T-helper 9 cell (primary cell): ENCODE measurements at places on chromosomes 2 and 18.

DNA sequence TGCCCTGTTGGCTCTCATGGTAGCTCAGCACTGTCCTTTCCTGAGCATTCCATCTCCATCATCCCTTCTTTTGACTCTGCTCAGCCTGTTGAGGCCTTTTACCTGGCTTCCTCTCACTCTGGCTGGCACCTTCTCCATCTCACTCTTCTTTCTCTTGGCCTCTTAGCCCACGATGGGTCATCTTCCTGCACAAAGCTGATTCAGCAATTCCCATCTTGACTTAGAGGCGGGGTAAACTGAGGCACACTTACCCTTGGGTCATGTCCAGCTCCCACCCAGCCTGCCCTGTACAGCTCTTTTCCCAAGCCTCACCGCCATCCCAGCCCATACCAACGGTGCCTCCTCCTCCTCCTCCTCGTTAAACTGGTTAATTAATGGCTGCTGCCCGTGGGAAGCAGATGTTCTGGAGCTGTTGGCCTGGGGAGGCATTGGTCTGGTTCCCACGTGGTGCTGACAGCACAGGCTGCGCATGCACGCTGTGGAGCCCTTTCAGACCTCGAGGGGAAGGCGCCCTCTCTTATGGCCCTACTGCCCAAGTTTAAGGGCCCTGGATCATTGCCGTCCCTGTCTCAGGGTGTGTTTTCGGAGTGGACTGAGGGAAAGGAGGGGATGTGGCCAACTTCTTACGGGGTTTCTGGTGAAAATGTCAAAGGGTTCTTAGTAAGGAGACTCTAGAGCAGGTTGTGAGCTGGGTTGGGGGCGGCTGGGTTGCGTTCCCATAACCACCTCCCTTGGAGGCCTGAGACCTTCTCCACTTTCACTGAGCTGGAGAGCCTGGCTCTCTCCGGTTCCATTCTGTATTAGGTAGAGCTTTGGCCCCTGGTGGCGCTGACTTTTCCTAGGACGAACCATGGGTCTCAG lies 10.9 kb downstream of the WNT10A start:
- no peak for DNase-seq

GRCh38 chr2:191463790-191464189 lies 214.1 kb upstream of the NABP1 start:
- no peak for DNase-seq

DNA sequence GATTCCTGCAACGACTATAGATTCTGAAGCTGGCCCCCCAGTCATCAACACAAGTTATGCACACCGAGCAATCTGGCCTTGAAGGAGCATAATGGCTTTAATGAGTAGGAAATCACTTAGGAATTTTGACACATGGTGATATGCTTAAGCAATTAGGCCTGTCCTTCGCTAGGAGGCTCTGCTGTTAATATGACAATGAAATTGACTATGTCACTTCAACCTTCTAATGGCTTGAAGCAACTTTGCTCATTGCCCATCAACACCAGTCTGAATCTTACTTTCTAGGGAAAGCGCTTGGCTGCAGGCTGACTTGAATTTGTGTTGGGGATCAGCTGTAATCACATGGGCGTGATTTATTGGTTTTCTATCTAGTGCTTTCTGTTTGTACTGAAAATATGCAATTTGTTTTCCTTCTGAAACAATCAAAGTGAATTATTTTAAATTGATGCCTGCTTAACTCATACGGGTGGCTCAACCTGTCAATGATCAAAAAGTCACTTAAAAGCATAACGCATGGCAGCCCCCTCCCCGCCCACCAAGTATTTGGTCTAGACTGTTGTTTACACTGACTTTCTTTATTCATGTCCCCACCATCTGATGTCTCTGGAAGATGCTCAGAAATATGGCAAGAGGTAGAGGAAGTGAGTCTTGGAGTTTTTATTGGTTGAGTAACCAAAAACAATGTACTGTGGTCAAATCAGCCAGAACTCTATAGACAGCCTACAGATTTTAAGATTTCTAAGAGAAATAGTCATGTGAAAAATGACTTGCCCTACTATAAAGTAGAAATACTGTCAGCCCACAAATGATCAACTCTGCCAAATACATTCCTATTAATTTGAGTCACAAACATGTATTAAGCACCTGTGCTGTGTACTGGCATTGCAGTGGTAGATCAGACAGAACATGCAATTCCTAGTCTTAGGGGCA lies 344.9 kb downstream of the RBM43 start:
- DNase-seq = no peak

- DNase-seq = no peak
Observed at GRCh38 chr2:8076448-8077342, 605.2 kb upstream of the ID2 start.

- DNase-seq = no peak
Observed at GRCh38 chr18:62846313-62846712, 131.0 kb downstream of the PHLPP1 start.

GRCh38 chr2:105961599-105962146 lies 217.0 kb downstream of the NCK2 start:
- DNase-seq = no peak

- DNase-seq = no peak
Observed at GRCh38 chr2:63539416-63540162, 48.7 kb downstream of the WDPCP start.

- DNase-seq = no peak
Observed at GRCh38 chr2:69689466-69689865, 45.9 kb upstream of the AAK1 start.

GRCh38 chr2:151760139-151760650 lies 25.9 kb upstream of the NEB start:
- DNase-seq = no peak

DNA sequence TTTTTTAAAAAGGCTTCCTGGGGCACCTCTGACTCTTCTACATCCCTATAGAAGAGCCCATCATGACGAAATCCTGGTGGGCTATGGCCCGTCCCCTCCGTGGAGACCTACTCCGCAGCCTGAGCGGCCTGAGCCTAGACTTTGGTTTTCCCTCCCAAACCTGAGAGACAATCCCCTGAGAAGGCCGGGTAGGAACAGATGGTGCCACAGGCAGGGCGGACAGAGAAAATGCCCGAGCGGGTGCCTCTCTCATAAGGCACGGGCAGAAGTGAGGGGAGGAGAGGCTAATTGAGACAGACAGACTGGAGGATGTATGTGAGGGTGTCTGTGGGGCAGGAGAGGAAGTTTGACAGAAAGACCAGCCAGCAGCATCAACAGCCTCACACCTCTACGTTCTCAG lies 20.2 kb upstream of the SFXN5 start:
- DNase-seq = no peak

DNA sequence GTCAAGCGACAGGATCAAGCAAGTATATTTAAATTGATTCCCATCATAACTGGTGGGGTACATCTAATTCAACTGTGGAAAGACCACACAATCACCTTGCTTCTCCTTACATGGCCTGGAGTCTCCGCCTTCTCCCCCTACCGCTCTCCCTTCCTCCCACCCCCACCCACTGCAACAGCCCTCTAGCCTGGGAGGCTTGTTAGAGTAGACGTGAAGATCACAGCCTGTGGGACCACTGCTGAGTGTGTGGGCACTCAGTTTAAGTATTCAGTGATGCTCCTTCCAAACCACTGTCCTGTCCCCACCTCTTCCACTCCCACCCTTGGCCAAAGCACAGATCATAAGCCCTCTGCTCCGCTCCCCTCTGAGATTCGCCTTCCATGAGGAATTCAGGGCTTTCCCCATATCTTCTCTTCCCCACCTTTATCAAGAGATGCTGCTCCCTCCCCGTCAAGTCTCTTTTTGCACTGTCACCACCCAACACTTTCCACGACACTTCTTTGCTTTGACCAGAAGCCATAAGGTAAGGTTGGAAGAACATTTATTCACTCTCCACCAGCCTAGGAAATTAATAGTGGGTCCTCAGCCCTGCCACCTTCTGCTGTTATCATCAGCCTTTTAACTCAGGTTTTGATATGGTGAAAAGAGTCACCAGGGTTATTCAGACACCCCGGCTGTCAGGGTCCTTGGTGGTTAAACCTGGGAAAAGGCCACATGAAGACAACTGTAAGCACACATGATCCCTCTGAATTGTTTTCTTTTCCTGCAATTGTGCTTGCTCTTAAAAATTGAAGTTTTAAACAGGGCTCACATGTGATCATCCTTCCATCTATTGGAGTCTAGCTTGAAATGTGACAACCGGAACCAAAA lies 1.7 kb downstream of the METTL4 start:
- DNase-seq = no peak

- DNase-seq = no peak
Observed at GRCh38 chr2:142308744-142309143, 177.9 kb upstream of the LRP1B start.

GRCh38 chr2:85273738-85274731 lies 53.8 kb downstream of the TGOLN2 start:
- no peak for DNase-seq

DNA sequence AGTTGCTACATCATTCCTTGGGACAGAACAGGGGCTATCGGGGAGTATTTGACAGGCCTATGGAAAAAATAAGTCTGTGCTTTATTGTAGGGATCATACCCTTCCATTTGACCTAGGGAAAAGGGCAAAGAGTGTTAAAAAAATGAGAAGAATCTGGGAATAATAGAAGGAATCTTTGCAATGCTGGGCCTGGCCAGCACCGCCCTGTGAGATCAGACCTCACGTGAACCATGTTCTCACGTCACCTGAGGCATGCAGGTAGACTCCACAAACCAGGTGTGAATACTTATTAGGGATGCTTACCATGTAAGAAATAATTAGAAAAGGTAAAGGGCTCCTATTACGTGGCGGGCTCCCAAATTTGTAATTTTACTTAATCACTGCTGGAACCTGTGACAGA lies 177.5 kb upstream of the GATA6 start:
- DNase-seq = no peak

DNA sequence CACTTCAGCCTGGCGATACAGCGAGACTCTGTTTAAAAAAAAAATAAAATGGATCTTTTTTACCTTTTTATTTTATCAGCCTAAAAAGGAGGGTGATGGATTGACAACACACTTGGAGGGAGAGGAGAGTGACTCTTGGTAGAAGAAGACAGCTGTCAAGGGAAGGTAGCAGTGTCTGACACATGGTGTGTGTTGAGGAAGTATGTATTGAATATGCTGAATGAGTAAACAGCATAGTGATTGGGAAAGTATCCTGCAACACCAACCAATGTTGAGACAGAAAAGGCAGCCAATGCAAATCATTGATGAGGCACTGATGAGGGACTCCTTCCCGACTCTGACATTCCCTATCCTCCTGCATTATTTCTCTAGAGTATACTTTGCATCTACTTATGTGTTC lies 306.4 kb downstream of the LPIN1 start:
- DNase-seq = no peak

GRCh38 chr2:143181494-143181893 lies 52.3 kb downstream of the ARHGAP15 start:
- no peak for DNase-seq

DNA sequence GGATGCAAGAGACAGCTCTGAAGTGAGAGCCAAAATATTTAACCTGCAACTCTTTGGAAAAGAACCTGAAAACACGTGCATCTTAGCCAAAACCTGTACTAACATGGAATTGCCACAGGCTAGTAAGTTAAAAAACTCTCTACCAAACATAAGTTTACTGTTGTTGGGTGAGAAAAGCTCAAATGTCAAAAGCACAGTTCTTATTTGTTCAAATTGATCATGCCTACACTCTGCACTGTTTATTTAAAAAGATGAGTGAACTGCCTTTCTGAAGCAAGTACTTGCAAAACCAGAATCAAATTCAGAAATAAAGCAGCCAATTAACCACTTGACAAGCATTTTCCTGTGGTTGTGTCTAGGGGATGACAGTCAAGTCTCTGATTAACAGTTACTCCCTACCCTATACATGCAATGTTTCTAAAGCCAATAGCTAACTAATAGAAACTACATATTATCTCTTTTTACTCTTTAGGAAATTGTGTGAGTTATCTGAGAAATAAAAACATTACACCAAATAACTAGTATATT lies 5.6 kb downstream of the IKZF2 start:
- DNase-seq = no peak

DNA sequence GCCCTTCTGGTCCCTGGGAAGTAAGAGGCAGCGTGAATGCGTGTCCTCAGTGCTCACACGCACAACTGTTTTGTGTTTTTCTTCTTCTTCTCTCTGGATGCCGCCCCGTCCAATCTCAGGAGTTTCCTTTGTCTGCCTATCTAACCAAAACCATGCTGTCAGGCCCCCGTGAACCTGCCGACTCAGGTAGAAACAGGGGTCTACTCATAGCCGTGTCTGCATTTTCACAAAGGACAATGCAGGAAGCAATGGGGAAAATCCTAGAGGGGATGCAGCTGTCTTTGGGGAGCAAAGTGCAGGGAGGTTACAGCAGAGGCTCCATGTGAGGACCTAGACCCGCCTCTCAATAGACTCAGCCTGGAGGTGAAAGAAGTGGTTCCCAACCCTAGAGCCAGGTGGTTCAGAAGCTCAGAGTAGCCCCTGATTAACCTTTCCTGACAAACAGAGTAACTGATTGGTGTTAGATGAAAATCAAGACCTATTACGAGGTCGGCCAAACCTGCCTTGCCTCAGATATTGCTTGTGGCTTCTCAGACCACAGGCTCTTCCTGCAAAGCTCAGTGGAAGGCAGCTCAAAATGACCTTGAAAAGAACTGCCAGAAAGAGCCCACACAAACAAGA lies 49.3 kb downstream of the CD226 start:
- DNase-seq = no peak

DNA sequence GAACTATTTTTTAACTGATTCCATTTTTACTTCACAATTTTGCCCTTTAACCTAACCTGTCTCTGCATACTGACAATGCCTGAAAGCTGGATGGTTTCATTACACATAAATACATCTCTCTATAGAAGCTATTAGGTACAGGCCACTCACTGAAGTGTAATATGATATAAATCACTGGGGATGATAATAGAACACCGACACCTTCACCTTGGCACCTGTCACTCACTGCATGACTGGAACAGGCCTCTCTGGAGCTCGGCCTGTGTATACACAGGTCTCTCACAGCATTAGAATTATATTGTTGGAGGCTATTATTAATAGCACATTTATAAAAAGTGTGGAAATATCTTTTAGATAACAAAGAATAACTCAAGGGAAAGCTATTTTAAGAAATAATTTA lies 138.2 kb downstream of the TMEM131 start:
- no peak for DNase-seq

DNA sequence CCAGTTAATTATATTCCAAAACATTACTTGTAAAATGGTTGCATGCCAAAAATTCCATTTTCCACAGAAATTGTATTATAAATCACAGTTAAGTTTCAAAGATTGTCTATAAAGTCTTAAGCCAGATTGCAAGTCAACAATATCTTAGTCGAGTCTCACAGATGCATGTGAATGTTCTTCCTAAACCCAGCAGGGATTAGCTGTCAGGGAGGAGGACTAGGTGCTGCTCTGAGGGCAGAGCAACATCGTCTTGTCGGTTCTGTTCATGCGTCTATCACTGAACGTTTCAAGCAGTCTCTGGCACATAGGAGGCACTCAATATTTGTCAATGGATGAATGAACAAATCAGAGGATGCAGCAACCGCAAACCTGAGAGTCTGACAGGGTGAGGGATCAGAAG lies 27.0 kb downstream of the EPB41L3 start:
- no peak for DNase-seq

DNA sequence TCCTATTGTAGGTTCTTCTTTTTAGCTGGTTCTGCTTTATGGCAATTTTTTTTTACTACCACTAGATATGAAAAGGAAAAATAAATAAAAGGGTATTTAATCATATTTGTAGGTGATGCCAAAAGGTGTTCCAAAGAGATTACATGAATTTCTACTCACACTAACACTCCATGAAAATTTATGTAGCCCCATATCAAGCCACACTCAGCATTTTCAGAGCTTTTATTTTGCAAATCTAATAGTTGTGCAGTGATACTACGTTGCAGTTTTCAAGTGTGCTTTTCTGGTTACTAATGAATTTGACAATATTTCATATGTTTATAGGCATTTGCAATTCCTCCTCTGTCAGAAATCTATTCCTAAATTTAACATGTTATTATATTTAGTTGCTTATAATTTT lies 363.9 kb upstream of the TMEFF2 start:
- DNase-seq = no peak
